ENCODE measurements at places on chromosomes 13 and 19.

DNA sequence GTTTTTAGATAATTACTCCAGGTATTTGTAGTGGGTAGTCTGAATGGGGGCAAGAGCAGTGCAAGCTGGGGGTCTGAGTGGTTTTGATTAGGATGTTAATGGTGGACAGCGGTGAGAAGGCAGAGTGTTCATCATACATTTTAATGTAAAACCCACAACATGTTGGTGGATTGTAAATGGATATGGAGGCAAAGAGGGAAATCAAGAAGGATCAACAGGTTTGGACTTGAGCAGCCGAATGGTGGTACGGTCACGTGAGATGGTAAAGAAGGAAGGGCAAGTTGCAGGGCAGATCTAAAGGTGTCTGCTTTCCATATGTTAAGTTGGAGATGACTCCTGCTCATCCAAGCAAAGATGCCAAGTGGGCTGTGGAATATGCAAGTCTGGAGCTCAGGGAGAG is 9.5 kb downstream of the ZNF30 start:
- no peak for DNase-seq

DNA sequence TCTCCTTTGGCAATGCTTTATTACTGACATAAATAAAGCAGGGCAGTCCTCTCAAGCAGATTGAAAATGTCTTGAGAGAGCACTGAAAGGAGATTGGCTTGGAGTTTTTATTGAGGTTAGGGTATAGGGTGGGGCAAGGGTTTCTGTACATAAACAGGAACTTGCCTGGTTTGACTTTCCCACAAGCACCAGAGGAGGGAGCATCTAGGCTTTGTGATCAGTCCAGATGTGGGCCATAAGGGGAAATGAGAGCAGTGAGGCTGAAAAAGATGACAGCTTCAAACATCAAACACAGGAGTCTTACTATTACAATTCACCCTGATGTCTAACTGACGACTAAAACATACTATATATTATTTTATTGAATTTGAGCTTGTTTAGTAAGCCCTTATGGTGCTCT is 260.9 kb downstream of the MTUS2 start:
- DNase-seq, result no peak

DNA sequence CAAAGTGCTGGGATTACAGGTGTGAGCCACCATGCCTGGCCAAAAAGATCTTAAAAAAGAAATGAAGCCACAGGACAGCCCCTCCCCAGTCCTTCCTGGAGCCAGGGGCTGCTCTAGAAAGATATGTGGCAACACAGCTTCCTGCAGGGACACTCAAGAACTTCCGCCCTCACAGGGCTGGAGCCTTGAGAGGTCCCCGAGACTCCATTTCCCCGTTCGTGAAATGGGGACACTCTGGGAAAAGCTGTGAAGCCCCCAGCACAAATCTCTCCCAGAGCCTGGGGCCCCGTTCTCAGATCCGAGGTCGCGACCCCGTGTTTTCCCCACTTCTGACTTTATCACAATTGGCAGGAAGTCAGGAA is 2.5 kb upstream of the GPX4 start:
- DNase-seq, result no peak

- DNase-seq, result no peak
Observed at GRCh38 chr19:57802269-57802668, 12.4 kb downstream of the ZNF552 start.

DNA sequence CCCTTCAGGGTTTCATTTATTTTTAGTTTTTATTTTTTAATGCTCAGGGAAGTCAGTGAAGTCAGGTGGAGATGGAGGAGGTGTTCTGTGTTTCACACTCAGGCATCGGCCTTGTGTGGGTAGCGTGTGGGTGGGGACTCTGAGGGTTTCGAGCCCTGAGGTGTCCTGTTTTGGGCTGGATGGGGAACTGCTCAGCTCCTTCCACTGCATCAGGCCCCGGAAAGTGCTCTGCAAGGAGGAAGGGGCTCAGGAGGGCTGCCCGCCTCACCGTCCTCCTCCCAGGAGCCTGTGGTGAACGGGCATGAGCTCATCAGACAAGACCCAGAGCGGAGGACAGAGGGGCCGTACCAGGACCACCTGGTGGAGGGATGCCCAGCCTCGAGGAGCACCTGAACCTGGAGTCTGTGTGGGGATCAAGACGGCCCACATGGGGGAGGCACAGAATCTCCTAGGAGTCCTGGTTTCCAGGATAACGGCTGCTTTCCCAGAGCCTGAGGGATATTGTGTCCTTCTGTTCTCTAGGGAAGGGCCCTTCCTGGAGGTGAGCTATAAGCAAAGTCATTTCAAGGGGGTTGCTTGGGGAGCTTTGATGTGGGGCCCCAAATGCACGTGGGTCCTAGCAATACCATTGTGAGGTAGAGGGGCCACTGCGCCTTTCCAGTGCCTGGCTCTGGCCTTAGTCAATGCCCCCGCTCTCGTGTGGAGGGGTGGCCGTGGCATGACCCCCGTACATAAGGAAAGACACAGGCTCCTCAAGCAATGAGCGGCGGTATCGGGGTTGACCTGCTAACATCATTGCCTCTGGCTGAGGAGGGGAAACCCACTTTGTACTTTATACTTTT is 13.5 kb upstream of the GAS6 start:
- DNase-seq, result no peak

GRCh38 chr19:14114854-14115253 is 2.7 kb downstream of the PRKACA start:
- DNase-seq, result no peak

DNA sequence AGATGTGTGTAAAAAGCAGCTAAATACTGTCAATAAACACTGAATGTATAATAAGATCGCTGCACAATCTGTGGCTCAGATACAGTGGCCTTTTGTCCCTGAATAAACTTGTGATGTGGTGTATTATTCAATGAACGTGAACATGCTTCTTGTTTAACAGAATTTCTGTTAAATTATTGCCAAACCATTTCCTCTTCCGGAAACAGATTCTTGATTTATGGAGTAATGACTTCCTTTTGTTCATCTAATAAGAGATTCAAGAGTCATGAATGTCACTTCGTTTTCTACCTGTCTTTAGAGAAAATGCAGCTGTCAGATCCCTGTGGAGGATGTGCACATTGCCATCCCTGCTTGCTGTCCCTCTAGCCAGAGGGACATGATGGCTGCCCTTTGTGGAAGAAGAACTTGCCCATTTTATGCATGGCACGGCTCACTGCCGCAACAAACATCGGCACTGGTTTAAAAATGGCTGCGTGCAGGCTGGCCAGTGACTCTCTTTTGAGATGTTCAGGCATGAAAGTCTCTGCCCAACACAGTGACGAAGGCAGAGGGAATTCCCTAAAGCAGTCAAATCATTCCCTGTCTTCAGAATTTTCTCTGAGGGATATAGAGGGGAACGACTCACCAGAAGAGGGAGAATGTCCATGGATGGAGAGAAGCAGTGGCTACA is 3.1 kb upstream of the TNFSF13B start:
- DNase-seq, result no peak

GRCh38 chr13:35349673-35350278 is 126.7 kb downstream of the MAB21L1 start:
- DNase-seq, result no peak

DNA sequence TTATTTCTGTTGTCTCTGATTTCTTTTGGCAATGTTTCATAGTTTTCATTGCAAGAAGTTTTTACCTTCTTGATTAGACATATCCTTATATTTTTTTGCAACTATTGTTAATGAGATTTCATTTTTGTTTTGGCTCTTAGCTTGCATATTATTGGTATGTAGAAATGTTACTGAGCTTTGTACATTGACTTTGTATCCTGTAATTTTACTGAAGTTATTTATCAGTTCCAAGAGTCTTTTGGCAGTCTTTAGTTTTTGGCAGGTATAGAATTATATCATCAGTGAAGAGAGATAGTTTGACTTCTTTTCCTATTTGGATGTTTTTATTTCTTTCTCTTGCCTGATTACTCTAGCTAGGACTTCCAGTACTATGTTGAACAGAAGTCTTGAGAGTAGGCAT is 375.7 kb downstream of the TDRD3 start:
- DNase-seq, result no peak

GRCh38 chr19:18320865-18321733 is 1.8 kb downstream of the LSM4 start:
- no peak for DNase-seq

DNA sequence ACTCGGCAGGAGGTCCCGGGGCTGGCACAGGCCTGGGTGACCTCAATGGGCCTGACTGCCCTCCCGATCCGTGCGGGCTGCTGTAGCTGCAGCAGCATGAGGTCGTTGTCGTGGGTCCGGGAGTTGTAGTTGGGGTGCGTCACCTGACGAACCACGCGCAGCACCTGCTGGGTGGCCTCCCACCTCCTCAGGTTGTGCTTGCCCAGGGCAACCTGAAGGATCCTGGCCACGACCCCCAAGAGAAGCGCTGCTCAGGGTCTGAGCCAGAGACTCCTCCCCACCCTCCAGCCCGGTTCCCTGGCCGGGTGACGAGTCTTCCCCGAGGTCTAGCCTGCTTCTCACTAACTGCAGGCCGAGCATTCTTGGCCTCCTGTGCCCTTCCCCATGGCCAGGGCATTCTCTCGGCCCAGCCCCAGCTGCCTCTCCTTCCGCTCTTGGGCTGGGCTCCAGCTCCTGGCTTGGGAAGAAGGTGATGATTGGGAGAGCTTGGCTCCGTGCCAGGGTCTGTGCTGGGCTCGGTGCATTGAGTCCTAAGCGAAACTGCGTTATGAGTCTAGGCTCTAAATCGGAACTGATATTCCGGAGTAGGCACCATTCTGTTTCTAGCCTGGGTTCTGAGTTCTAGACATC is 3.1 kb downstream of the KLK14 start:
- DNase-seq, result peak; percentile 79

GRCh38 chr13:109770436-109770835 is 15.9 kb downstream of the IRS2 start:
- no peak for DNase-seq

GRCh38 chr13:43783820-43784219 is 3.0 kb downstream of the ENOX1 start:
- no peak for DNase-seq

DNA sequence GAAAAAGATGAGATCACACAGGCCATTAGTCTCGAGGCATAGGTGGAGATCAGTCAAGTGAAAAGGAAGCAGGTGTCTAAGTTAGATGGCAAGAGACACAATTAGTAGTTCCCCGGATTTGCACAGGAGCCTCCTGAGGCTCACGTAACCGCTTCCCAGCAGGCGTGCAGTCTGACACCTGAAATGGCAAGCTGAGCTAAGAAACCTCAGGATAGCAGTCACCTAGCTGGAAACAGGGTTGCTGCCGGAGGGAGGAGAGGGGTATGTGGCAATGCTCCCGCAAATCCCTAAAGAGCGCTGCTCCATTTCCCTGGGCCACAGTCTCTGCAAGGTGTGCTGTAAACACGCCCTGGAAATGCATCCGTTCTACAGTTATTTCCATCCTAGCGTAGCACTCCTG is 1151.0 kb downstream of the DIAPH3 start:
- DNase-seq, result no peak

DNA sequence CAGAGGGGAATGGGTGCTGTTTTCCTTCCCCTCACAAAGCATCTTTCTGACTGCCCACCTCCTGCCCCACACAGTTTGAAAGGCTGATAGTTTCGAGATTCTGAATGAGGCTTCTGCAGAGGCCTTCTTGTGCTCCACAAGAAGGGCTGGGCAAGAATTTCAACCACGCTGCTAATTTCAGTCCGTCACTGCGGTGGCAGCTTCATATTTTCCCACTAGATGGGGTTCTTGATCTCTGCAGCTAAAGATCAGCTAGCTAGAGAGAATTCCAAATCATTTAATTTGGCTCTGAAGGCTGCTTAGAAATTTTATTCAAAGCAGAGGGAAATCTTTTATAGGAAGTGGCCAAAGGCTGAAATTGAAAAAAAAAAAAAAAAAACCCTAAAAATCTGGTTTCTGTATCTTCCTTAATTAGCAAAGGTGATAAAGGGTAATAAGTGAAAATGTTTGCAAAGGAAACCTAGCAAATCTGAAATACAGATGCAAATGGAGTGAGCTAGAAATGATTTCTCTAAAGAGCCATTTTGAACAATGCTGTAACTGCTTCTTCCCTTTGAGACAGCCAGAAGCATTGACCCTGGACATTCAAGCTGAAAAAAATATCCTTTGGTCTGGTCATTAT is 38.0 kb upstream of the C13orf42 start:
- DNase-seq, result peak; percentile 6

DNA sequence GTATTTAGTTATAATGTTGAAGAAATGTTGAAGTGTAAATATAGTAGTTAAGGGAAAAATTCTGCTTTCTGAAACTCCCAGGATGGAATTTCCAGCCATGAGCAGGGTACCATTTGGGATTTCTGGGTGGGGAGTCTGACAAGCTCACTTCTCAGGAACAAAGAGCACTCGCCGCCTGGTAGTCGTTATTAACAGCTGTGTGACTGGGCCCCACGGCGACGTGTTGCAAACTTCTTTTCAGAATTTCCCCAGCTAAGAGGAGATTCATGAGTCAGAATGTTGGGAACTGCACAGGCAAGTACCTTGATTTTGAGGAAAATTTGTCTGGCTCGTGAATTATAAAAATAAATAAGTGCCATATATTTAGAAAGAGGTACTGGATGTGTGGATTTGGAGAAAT is 103.7 kb downstream of the LACC1 start:
- no peak for DNase-seq

GRCh38 chr19:5594521-5594950 is 26.8 kb upstream of the TINCR start:
- no peak for DNase-seq

DNA sequence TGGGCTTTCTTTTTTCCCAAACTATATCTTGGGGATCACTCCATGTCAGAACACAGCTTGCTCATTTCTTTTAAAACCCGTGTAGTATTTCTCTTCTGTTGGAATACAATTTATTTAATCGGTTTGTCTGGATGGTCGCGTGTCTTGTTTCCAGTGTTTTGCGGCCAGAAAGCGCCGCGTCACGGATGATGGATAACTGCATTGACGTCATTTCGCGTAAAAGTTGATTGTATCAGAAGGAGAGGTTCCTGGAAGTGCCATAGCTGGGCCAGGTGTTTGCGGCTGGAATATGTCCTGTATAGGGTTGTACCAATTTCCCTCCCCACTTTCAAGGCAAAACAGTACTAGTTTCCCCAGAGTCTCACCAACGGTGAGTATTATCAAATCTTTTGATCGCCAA is 9.7 kb downstream of the ACTL9 start:
- DNase-seq, result peak; percentile 95

GRCh38 chr19:16113727-16114126 is 2.0 kb downstream of the RAB8A start:
- no peak for DNase-seq

GRCh38 chr13:74966814-74967424 is 515.0 kb downstream of the TBC1D4 start:
- DNase-seq, result no peak

GRCh38 chr13:100962585-100962984 is 288.0 kb upstream of the TMTC4 start:
- DNase-seq, result no peak

DNA sequence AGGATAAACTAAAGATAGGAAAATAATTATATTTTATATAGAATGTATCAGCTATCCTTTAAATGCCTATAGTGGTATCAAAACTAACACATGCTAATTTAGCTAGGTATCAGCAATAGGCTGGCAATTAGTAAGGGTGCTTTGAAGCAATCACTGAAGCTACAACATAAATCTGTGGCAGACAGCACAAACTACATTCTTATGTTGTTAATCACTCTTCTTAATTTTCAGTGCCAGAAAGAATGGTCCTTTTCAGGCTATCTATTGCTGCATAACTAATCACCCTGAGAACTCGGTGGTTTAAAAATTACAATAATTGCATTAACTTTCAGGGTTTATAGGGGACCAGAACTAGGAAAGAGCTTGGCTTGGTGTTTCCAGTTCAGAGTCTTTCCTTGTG is 963.1 kb downstream of the EFNB2 start:
- no peak for DNase-seq

Measured in SHP77 treated with DMSO at 0.1 percent for 48 hours (cell line).